Liver (tissue), 10 donors: ENCODE measurements at places on chromosomes 6 and 20. TPM values are rescaled to one million over a fixed set of nuclear protein-coding genes. Genes with fewer than 3 reads are reported as not detected.

CD164 gene
- 218 TPM for total RNA-seq

DNA sequence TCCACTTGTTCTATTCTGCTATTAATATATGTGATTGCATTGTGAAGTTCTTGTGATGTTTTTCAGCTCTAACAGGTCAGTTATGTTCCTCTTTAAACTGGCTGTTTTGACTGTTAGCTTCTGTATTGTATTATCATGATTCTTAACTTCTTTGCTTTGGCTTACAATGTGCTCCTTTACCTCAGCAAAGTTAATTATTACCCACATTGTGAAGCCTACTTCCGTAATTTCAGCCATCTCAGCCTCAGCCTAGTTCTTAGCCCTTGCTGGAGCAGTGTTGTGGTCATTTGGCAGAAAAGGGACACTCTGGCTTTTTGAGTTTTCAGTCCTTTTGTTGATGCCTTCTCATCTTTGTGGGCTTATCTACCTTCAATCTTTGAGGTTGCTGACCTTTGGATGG lies 440.2 kb downstream of the TBC1D32 start:
- no peak for DNase-seq
- no peaks in the 10 kb centered on the region for H3K4me1 ChIP-seq
- H3K27ac ChIP-seq, result no peak overlapping the region
- no peaks in the 10 kb centered on the region for H3K27me3 ChIP-seq
- no peaks in the 10 kb centered on the region for H3K36me3 ChIP-seq
- H3K4me3 ChIP-seq, result no peak overlapping the region

- H3K27me3 ChIP-seq, result no peaks in the 10 kb centered on the region
- no peak overlapping the region for H3K27ac ChIP-seq
- no peak overlapping the region for H3K4me3 ChIP-seq
- no peaks in the 10 kb centered on the region for H3K36me3 ChIP-seq
- no peaks in the 10 kb centered on the region for H3K4me1 ChIP-seq
These were observed 50.5 kb downstream of the KCNK5 start for GRCh38 chr6:39178804-39179203.

DNA sequence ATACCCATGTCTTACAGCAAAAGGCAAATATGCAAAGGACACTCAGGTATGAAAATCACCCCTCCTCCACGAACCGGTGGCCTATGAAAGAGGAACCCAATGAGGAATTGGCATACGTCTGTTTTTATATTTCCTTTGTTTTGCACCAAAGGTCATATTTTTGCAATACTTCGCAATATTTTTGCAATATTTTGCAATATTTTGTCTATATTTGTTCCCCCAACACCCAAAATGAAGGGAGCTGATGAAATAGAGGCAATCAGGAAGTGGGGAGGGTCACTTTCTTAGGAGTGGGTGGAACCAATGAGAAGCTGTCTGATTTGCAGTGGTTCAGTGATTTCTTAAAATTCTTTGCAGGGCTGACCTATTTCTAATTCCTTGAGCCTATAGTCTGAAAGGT lies 296.8 kb upstream of the TSHZ2 start:
- H3K27ac ChIP-seq, result no peak overlapping the region
- no peaks in the 10 kb centered on the region for H3K36me3 ChIP-seq
- no peaks in the 10 kb centered on the region for H3K4me1 ChIP-seq
- no peak for DNase-seq

DNA sequence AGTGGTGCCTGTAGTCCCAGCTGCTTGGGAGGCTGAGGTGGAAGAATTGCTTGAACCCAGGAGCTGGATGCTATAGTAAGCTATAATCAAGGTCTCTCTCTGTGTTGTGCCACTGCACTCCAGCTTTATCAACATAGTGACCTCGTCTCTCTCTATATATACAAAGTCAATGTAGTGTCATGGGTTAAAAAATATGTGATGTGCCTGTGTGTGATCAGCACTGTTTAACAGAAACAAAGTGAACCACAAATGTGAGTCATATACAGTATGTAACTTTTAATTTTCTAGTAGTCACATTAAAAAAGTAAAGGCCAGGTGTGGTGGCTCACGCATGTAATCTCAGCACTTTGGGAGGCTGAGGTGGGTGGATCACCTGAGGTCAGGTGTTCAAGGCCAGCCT lies 85.3 kb upstream of the RNF24 start:
- H3K27ac ChIP-seq, result no peak overlapping the region
- no peak for DNase-seq
- no peaks in the 10 kb centered on the region for H3K36me3 ChIP-seq
- H3K27me3 ChIP-seq, result no peaks in the 10 kb centered on the region
- H3K4me3 ChIP-seq, result no peak overlapping the region

DNA sequence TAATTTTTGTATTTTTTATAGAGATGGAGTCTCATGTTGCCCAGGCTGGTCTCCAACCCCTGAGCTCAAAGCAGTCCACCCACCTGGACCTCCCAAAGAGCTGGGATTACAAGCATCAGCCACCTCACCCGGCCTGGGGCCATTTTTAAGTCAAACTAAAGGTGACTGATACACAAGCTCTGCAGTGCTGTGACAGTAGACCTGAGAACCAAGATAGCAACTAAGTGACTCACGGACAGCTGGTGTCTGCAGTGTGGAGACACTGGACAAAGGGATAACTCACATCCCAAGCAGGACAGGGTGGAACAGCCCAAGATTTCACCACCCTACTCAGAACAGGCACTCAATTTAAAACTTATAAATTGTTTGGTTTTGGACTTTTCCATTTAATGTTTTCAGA lies 402.5 kb downstream of the CD83 start:
- no peak for DNase-seq
- no peaks in the 10 kb centered on the region for H3K27me3 ChIP-seq
- H3K4me3 ChIP-seq, result no peak overlapping the region
- H3K4me1 ChIP-seq, result no peaks in the 10 kb centered on the region
